ENCODE measurements at places on chromosomes 5 and 9.
A peak's percentile ranks its signal among the peaks of the same experiment; 100 is the strongest.

DNA sequence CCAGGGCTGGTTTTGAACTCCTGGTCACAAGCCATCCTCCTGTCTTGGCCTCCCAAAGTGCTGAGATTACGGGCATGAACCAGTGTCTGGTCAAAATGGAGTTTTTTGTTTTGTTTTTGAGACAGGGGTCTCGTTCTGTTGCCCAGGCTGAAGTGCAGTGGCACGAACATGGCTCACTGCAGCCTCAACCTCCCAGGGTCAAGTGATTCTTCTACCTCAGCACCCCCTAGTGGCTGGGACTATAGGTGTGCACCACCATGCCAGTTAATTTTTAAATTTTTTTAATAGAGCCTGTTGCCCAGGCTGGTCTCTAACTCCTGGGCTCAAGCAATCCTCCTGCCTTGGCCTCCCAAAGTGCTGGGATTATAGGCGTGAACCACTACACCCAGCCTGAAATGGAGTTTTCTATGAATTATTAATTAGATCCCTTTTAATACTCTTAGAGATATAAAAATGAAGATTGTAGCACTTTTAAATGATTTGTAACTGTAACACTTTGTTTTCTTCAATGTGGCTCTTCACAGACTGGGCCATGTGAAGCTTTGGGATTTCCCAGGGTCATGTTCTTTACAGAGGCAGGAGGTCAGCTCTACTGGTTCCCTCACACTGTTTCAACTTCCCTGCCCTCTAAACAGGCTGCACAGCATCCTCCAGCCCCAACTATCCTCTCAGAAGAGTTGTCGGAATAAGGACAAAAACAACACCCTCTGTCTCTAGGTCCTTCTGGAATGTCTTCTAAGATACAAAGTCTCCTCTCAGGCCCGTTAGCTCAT is 32.7 kb upstream of the SPARC start:
- DNase-seq: no peak

DNA sequence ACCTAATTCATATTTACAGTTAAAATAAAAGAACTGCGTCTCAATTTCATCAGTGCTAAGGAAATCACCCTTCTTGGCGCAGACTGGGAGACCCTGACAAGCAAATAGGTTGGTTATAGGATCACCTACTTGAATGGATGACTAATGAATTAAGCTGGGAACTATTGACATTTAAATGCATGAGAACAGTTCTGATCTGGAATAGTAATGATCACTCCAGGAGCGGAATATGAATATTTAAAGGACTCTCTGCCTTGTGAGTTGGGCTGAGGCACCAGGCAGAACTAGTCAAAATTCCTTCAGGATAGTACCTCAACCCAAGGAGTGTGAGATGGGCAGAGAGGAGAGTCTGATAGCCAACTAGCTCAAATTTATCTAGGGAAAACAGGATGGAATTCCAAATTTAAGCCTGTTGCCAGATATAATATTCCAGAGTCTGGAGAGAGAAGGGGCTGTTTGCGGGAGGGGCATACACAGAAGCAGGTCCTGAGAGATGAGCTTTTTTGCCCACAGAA is 364.4 kb downstream of the CSNK1G3 start:
- DNase-seq: no peak

DNA sequence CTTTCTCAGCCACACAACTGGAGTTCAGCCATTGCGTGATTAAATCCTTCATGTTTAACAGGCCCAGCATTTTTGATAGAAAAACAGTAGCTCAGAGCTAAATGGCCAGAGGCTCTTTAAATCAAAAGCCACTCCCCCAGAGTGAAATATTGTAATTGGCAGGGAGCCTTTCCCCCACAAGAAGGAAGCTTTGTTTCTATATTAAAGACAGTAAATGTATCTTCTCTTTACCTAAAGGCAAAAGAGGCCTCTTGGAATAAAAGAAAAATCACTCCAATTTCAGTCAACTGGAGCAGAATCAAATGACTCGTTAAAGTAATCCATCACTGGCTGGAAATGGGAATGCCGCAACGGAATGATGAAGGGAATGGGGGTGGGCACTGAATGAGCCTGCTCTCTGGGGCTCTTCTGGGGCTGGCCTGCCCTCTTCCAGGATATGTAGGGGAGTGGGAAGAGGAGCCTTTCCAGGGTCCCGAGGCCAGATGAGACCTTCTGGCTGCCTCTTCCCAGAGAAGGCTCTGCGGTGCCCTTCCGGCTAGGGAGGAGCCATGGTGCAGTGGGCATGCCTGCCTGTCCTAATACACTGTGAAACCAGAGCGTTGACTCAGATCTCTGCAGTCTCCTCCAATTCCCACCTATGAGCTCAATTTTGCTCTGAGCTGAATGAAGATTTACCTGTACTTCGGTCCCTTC is 45.2 kb downstream of the ANKDD1B start:
- DNase-seq: peak; percentile 87

DNA sequence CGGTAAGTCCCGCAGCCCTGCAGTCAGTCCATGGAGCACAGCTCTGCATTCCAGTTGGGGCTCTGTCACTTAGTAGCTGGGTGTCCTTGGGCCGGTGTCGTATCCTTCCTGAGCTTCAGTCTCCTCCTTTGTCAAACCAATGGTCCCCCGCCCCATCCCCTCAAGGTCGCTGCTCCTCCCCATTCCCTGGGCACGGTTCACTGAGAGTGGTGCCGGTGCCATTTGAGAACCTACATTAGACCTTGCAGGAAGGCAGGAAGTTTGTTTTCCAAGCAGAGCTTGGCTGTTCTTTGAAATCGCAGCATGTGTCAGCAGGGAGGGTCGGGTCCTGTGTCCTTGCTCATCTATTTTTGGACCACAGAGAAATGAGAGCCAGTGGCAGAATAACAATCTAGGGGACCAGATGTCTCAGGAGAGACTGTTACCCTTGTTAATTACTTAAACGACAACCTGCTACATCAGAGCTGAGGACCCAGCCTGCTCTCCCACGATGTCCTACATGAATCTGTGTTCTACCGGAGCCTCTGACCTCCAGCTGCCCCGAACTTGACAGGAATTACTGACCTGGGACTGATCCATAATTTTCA is 21.7 kb upstream of the BARHL1 start:
- no peak for DNase-seq

- DNase-seq: no peak
These were observed 3.5 kb downstream of the NRG2 start for GRCh38 chr5:140039561-140039960.

DNA sequence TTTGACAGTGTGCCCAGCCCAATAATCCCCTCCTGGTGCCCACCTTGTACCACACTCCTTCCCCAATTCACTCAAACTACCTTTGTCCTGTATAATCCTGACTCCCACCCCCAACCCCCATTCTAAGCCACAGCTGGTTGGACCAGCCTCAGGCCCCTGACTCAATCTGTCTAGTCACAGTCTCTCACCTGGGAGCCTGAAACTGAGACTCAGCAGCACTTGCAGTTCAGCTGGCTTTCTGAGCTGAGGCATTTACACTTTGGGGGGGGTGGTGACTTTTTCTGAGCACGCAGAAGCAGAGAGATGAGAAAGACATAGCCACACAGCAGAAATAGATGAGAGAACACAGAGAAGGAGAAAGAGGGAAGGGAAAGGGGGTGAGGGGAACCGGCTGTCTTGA is 247.3 kb downstream of the MAN2A1 start:
- no peak for DNase-seq

DNA sequence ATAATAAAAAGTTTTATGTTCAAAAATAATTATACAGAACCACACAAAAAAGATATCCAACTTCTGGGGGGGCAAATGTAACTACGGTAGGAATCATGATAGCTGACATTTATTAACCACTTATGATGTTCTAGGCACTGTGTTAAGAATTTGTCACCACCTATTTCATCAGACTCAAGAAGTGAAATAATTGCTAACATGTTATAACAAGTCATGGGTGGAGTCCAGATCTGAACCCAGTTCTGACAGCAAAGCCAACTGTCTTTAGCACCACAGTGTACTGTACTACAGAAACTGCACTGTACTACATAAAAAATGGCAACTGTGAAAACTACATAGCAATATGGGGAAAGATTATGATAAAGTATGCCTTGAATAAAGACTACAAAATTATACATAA is 3.0 kb upstream of the SAP30L start:
- no peak for DNase-seq

DNA sequence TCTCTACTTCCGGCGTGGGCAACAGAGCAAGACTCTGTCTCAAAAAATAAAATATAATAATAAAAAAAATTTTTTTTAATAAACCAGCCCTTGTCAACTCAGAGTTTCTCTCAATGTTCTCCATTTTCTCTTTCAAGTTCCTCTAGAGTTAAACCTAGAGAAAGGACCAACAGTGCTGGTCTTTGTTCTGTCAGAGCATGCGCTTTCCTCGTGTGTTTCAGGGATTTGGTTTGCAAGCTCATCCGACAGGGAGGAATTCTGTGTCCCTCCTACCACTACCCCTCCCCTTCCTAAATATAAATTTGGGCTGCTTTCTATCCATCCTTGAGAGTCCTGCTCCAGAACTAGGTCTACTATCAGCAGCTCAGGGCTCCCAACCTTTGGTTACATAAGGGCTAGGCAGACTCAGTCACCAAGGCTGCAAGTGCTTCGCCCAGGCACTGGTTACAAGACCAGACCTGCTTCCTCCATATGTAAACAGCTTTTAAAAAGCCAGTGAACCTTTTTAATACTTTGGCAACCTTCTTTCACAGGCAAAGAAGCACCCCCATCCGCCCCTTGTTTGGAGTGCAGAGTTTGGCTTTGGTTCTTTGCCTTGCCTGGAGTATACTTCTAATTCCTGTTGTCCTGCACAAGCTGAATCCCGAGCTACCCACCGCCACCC is 13.5 kb downstream of the SETX start:
- DNase-seq: no peak

DNA sequence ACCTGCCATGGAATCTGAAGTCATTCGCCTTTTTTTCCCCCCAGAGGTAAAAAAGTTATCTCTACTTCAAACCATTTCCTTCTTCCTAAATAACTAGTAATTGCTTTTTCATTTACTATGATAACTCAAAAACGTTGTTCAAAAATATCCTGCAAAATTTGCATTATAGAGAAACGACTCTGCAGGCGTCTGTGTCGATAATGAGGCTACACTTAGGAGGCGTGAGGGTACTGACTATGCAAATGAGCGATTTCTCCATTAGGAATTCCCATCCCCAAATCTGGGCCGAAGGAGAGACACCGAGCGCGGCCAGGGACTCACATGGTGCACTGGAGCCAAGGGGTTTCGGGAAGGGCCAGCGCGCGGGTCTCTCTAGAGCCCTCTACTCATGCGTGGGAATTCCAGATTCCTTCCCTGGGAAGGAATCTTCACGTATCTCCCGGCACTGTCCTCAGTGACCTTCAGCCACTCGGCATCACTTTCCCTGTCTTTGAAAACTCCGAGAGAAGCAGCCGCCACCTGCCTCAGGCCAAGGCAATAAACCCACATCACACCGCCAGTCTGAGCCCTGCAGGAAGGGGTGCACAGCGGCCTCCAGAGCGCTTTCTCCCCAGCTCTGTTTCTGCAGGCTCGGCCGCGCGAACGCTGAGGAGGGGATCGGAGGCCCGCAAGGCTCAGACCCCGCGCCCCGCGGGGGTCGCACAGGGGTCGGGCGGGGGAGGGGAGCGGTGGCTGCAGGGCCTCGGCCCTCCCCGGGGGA is 718 bp upstream of the DENND4C start:
- no peak for DNase-seq

GRCh38 chr5:33114361-33114760 is 326.4 kb upstream of the TARS1 start:
- DNase-seq: no peak

- no peak for DNase-seq
These were observed 8.6 kb downstream of the AGPAT2 start for GRCh38 chr9:136678624-136679023.

DNA sequence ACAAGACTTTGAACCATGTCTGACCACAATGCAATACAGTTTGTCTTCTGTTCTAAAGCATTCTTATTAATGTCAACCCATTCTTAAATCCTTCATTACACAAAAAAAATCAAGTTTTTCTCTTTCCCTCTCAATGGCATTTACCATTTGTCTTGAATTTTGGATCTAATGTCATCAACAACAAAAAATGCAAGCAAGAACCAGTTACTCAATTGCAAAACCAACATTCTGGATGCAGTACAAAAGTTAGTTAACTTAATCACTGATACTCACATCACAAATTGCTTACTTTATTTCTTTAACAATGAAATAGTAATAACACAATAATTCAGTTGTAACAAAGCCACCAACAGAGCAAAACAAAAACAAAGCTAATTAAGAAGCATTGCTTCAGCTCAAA is 6.0 kb downstream of the C9orf40 start:
- no peak for DNase-seq

Measured in NCI-H187 treated with DMSO at 0.1 percent for 48 hours (cell line).